RPMI7951 (cell line): ENCODE measurements at places on chromosomes 2 and 18.

GRCh38 chr18:741931-742512, 29.6 kb upstream of the ENOSF1 start:
- peak; percentile 37 for DNase-seq

GRCh38 chr2:211347328-211347727, 790.9 kb downstream of the CPS1 start:
- DNase-seq = no peak

- DNase-seq = no peak
These were observed 209.1 kb upstream of the ID2 start for GRCh38 chr2:8472545-8473323.

DNA sequence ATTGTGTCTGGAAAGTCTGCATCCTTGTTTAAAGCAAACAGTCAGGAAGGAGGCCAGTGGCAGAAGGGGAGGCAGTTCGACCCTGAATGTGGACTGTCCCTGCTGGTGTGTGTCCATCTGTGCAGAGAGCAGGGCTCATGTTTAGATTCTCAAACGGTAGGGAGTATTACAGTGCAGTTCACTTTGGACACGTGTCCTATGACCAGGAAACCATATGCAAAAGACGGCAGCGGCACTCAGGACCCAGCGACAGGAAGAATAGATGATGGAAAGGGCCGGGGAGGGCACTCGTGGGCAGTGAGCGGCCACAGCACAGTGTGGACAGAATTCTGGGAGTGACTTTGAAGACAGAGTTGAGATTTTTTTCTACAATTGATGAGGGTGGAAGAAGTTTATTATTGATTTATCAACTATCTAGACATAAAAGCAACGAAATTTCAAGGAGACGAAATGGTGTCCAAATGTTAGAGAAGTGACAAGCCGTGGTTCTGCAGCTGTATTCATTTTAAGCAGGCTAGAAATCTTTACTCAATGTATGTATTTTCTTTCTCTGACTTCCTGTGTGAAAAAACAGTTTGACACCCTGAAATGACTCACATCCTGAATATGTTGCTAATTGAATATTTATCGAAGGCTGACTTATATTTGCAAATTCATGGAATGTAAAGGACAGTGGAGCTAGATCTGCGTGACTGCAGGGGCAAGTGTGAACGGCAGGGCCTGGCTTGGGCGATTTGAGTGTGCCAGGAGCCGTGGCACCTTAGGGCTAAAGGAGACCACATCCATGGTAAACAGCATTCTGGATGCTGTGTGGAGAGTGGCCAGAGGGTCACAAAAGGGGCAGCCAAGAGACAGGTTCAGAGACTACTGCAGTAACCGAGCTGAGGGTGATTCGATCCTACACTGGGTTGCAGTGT, 214.2 kb downstream of the PTGR3 start:
- DNase-seq = peak; percentile 45

DNA sequence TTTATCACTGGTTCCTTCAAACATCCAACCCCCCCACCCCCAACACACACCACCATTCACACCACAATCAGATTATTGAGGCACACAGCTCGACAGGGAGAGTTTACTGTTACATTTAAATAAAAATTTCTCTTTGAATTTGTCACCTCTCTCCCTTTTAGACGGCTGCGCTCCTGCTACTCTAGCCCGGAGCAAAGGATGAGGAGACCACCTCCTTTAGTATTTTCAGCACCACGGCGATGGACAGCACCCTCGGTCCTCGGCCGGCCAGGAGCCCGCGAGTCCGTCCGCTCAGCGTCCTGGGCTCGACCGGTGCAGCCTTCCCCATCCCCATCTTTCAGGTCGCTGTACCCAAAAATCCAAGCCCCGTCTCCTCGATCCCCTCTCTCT, 892 bp downstream of the CELF4 start:
- DNase-seq = peak; percentile 30

- no peak for DNase-seq
These were observed 34.4 kb downstream of the AFG3L2 start for GRCh38 chr18:12342661-12343060.

DNA sequence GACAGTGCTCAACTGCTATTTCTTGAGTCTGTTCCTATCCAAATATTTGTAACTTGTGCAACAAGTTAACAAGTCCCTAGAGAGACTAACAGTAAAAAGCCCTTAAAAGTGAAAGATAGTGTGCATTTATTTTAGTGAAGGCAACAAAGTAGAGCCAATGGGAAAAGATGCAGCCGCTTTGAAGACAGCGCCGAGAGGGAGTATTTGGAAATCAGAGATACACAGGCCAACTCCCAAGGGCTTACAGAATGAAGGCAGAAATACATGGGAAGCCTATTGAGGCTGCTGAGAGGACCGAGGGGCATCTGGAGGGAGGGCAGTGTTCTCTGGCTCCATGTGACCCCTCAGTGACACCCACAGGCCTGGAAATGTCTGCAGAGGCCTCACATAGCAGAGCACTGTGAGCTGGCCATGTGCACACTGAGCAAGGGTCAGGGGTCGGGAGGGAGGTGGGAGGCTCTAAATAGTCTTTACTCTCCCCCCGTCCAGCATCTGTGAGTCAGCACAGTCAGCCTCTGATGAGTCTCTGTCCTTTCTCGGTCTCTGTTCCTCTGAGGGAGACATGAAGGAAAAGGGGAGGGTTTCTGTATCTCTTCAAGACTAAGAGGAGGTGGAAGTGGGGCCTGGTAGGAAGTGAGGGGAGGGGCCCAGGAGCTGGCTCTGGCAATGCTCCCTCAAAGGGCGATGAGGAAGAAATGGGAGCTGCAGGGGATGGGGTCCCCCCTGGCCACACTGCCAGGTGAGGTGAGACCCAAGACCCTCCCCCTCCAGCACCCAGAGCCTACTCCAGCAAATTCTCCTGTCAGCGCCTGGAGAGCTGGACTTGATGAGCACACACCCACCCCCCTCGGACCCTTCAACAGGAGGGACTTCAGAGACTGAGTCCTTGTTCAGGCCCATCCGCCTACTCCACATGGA, 133.6 kb downstream of the SP3 start:
- no peak for DNase-seq

- no peak for DNase-seq
These were observed 11.1 kb upstream of the IMPA2 start for GRCh38 chr18:11969904-11970835.

- no peak for DNase-seq
These were observed 328.6 kb downstream of the SLC8A1 start for GRCh38 chr2:40123326-40123725.

- no peak for DNase-seq
These were observed 119.5 kb downstream of the NEB start for GRCh38 chr2:151614606-151615306.

GRCh38 chr18:11156978-11157377, 7.6 kb upstream of the PIEZO2 start:
- DNase-seq = no peak

GRCh38 chr18:78797499-78797898, 182.1 kb upstream of the SALL3 start:
- no peak for DNase-seq

- no peak for DNase-seq
These were observed 31.9 kb upstream of the CPS1 start for GRCh38 chr2:210524533-210524932.

GRCh38 chr2:135257383-135258090, 205.4 kb downstream of the RAB3GAP1 start:
- DNase-seq = no peak

GRCh38 chr2:149160701-149161217, 122.3 kb downstream of the LYPD6B start:
- DNase-seq = peak; percentile 92

GRCh38 chr18:21660078-21660477, 44.5 kb downstream of the ABHD3 start:
- DNase-seq = no peak
